ENCODE measurements at places on chromosomes 3 and 15.

DNA sequence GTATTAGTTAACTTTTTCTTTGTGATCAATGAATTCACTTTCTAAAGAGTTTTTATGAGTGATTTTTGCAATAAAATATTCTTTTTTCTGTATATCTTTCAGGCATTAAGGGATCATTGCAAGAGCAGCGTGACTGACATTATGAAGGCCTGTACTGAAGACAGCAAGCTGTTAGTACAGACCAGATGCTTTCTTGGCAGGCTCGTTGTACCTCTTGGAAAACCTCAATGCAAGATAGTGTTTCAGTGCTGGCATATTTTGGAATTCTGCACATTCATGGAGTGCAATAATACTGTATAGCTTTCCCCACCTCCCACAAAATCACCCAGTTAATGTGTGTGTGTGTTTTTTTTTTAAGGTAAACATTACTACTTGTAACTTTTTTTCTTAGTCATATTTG lies 24.4 kb downstream of the SELENOT start:
- DNase-seq: no peak

GRCh38 chr3:45548681-45549075 lies 45.9 kb upstream of the LIMD1 start:
- no peak for DNase-seq

DNA sequence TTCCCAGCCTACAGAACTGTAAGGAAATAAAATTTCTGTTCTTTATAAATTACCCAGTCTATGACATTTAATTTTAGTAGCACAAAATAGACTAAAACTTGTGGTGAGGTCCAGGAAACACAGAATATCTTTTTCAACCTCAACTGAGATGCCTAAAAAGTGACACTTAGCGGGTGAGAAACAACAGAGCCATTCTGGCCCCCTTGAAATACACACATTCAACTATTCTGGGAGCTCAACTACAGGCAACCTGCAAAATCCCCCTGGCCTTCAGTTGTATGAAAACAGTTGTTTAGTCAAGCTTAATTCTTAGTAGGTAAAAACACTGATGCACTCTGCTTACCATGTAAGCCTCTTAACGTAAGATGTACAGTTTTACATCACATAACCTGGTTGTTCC lies 66.8 kb downstream of the ANKRD28 start:
- DNase-seq: no peak

GRCh38 chr3:152508705-152509104 lies 240.0 kb downstream of the MBNL1 start:
- no peak for DNase-seq

- DNase-seq: no peak
These were observed 32.5 kb downstream of the RFTN1 start for GRCh38 chr3:16480861-16481545.

DNA sequence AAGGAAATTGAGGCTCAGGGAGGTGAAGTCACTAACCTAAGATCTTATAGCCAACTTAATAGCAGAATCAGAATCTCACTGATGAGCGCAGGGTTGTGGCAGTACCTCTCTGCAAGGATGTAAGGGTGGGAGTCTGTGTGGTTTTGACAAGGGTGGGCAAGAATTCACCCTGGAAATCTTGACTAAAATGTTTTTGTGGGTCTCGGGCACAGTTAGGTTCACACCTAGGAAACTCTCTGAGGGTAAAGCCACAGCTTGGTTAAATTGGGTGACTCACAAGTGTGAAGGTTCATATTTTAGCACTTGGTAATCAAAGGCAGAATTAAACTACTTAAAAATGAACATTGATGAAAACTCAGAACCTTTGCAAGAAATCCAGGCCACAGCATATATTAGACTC lies 178.2 kb upstream of the EOMES start:
- no peak for DNase-seq
